ENCODE measurements at places on chromosomes 16 and 17.
A peak's percentile ranks its signal among the peaks of the same experiment; 100 is the strongest.

DNA sequence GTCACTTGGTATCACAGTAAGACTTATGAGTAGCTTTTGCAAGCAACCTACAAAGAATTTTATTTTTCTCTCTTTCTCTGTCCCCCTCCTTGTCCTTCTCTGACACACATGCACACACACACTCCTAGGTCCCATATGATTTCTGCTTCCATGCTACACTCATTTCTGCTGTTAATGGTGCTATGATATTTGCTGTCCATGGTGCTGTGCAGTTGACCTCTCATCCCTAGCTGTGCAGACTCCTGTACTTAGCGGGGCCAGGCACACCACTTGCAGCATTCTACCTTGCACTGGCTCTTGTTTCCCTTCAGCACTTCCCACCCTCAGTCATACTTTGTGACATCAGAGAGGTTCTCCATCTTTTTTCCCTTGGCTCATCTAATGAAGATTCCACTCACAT lies 158.9 kb upstream of the CNTNAP4 start:
- no peak for DNase-seq

- no peak for DNase-seq
Measured at GRCh38 chr16:11650641-11651591, 17.3 kb upstream of the SNN start.

- DNase-seq = no peak
Measured at GRCh38 chr17:59007995-59008394, 98.7 kb downstream of the TRIM37 start.

DNA sequence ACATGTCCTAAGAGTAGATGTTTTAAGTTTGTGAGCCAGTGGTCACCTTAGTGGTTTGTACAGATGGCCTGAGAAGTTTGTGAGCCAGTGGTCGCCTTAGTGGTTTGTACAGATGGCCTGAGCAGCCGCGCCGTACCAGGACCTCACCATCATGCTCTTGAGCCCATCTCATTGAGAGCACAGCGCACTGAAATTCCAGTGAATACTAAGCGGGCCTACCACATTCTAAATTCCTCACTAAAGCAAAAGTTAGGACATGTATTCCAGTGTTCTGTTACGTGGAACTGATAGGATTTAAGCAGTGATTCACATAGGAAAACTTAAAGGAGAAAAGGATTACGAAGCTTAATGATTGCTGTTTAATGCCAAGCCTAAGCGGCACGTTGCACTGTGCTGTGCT lies 3.9 kb downstream of the USP10 start:
- no peak for DNase-seq

- DNase-seq = no peak
Measured at GRCh38 chr16:79066561-79066960, 534.0 kb downstream of the MAF start.

GRCh38 chr16:11356573-11357331 lies 11.5 kb downstream of the RMI2 start:
- DNase-seq = peak; percentile 58

DNA sequence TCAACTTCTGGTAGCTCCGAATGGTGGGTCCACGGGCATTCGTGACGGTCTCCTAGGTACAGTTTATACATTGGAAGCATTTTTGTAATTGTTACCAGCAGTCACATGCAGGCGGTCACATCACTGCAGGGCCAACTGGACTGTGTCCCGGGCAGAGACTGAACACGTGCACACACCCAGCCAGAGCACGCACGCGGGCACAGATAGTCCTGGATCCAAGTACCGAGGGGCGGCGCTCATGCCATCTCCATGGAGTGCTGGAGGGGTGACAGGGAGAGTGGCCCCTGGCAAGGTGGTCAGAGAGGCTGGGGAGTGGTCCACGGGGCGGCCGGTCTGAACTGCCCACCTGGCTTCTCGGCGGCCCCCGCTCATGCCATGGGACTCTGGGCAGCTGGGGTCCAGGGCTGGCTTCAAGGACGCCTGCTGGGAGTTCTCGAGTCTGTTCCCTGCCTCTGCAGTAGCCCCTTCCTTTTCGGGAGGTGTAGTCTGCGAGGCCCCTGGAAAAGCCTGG lies 34.2 kb downstream of the BAIAP2 start:
- no peak for DNase-seq

GRCh38 chr16:5549802-5550201 lies 452.2 kb upstream of the EEF2KMT start:
- no peak for DNase-seq

- no peak for DNase-seq
Measured at GRCh38 chr17:59328601-59329000, 2.9 kb upstream of the YPEL2 start.

Data from stimulated activated CD8-positive, alpha-beta memory T cell treated with anti-CD3 and anti-CD28 coated beads, Interleukin-2, amount 100 ng/mL, for 48 hours (primary cell).